Activated CD8-positive, alpha-beta memory T cell treated with anti-CD3 and anti-CD28 coated beads, Interleukin-2, amount 10 ng/mL, durations not matched to agents 7 days and 5 days (primary cell): ENCODE measurements at places on chromosomes 16 and 17.

DNA sequence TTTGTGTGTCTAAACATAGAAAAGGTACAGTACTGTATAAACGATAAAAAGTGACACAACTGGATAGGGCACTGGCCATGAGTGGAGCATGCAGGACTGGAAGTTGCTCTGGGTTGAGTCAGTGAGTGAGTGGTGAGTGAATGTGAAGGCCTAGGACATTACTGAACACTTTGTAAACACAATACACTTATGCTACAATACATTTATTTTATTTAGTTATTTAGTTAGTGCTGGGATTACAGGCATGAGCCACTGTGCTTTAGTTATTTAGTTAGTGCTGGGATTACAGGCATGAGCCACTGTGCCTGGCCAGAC is 4.6 kb downstream of the CFAP20 start:
- no peaks in the 10 kb centered on the region for H3K27me3 ChIP-seq
- H3K4me3 ChIP-seq: no peak overlapping the region
- H3K27ac ChIP-seq: no peak overlapping the region
- DNase-seq: no peak
- peaks cover 63% of the 10 kb centered on the region for H3K4me1 ChIP-seq

GRCh38 chr17:39599004-39599664 is 8.6 kb downstream of the NEUROD2 start:
- no peak overlapping the region for H3K4me3 ChIP-seq
- peaks cover 13% of the 10 kb centered on the region for H3K4me1 ChIP-seq
- H3K27me3 ChIP-seq: peaks cover 95% of the 10 kb centered on the region
- H3K36me3 ChIP-seq: no peaks in the 10 kb centered on the region
- no peak overlapping the region for H3K27ac ChIP-seq
- DNase-seq: no peak

- DNase-seq: no peak
- H3K27me3 ChIP-seq: no peaks in the 10 kb centered on the region
- peaks cover 42% of the 10 kb centered on the region for H3K4me1 ChIP-seq
These were observed 198.6 kb downstream of the RPTOR start for GRCh38 chr17:80743181-80743771.

DNA sequence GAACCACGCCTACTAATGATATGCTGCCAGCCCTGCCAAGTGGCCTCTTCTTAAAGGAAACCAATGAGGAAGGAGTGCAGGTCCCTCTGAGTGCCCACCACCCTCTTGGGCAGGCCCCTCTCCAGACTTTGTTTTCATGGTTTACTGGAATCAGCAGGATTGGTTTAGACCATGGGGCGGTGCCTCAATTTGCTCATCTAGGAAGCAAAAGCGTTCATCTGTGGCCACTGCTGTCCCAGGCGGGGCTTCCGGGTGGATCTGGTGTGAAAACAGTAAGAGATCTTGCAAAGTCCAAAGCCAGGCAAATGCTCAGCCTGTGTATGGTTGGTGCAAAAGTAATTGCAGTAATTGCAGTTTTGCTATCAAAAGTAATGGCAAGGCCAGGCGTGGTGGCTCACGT is 71.3 kb downstream of the AMFR start:
- peaks cover 21% of the 10 kb centered on the region for H3K4me1 ChIP-seq
- no peak overlapping the region for H3K27ac ChIP-seq
- no peaks in the 10 kb centered on the region for H3K27me3 ChIP-seq
- H3K4me3 ChIP-seq: no peak overlapping the region

GRCh38 chr16:23615805-23616204 is 19.7 kb upstream of the NDUFAB1 start:
- DNase-seq: no peak
- H3K36me3 ChIP-seq: peaks cover 24% of the 10 kb centered on the region
- H3K4me3 ChIP-seq: no peak overlapping the region
- H3K4me1 ChIP-seq: no peaks in the 10 kb centered on the region

DNA sequence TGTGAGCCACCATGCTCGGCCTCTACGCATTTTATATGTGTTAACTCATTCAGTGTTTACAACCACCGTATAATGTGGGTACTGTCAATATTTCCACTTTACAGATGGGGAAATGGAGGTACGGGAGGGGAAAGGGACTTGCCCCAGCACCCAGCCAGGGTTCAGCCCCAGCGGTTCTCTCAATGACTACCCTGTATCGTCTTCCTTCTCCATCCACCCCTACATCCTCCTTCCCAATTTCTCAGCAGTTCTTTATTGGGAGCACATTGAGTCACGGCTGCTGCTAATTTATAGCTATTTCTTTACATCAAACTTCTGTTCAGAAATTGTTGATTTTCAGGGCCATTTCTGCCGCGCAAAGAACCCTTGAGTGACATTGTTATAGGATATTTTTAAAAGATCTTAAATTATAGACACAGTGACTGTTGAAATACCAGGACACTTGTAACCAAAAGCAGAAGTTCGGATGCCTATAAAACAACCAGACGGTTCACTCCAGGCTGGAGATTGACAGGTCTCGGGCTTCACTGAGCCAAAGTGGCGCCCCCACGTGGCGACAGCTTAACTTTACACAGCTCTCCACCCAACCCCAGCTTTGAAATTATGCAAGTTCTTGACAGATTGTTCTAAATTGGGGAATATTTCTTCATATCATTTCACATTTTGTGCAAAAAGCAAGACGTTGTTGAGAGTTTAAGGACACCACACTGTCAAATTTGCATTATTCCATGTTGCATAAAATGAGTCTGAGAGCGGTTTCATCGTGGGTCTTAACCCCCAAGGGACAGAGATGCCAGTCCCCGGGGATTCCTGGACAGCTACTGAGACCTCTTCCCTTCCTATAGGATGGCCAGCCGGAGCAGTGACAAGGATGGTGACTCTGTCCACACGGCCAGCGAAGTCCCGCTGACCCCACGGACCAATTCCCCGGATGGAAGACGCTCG is 11.8 kb downstream of the SYT17 start:
- peak; percentile 55 for DNase-seq
- H3K27ac ChIP-seq: no peak overlapping the region
- H3K36me3 ChIP-seq: no peaks in the 10 kb centered on the region
- H3K27me3 ChIP-seq: peaks cover 7% of the 10 kb centered on the region
